Neural cell (in vitro differentiated cells): ENCODE measurements at places on chromosomes 5 and 9. TPM values are rescaled to one million over a fixed set of nuclear protein-coding genes. Genes with fewer than 3 reads are reported as not detected.

Gene YTHDC2
- 43.7 and 44.3 TPM in 2 replicates for polyA plus RNA-seq

Gene ITGA2
- polyA plus RNA-seq = 0.20 and 0.34 TPM in 2 replicates

Gene KIF24
- polyA plus RNA-seq = 0.19 and 0.36 TPM in 2 replicates

Gene CCDC183
- polyA plus RNA-seq = 5.5 and 8.8 TPM in 2 replicates

Gene C5orf63
- not detected in 2 replicates for polyA plus RNA-seq

Gene MAST4
- 2.3 TPM in 2 replicates for polyA plus RNA-seq

Gene ARL14EPL
- polyA plus RNA-seq = 0.24 TPM in 1 of 2 replicates, not detected in the other

Gene CDKN2B-AS1
- not detected in 2 replicates for polyA plus RNA-seq

Gene SCGB3A2
- polyA plus RNA-seq = not detected in 2 replicates

Gene CDO1
- 168 and 201 TPM in 2 replicates for polyA plus RNA-seq

Gene UAP1L1
- polyA plus RNA-seq = 0.21 and 0.36 TPM in 2 replicates

Gene LCN9
- polyA plus RNA-seq = 2.5 and 6.5 TPM in 2 replicates

Gene DMRT3
- not detected in 2 replicates for polyA plus RNA-seq

Gene IL5
- polyA plus RNA-seq = not detected in 2 replicates

Gene POLR3G
- polyA plus RNA-seq = 0.56 and 2.7 TPM in 2 replicates

Gene C9orf153
- polyA plus RNA-seq = not detected in 2 replicates

Gene TRAF2
- polyA plus RNA-seq = 14.6 and 21.5 TPM in 2 replicates

Gene SLC6A19
- polyA plus RNA-seq = not detected in 2 replicates

Gene ZNF618
- polyA plus RNA-seq = 7.1 and 10.3 TPM in 2 replicates

Gene INSL4
- not detected in 2 replicates for polyA plus RNA-seq
